Posterior vena cava (tissue), 2 donors: ENCODE measurements at places on chromosomes 2 and 18.

DNA sequence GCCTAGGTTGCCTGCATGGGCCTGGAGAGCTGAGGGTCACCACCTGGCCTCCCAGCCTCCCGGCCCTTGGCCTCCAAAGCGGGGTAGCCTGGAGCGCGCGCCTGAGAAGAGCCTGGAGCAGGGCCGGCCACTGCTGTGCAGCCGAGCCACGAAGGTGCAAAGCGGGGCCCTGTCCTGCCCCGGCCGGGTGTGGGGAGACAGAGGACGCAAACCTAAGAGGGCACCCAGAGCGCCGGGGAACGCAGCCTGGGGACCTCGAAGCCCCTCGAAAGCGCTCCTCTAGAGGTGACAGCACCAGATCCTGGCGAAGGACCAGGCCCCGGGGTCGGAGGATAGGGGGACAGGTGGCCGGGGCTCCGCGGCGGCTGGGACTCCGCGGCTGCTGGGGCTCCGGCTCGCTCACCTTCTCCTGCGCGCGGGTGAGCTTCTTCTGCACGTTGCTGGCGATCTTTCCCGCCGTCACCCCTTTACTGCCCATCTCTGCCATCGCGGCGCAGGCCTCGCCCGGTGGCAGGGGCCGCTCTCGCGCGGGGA, 430 bp downstream of the BIN1 start:
- peak; percentile 86 for DNase-seq

GRCh38 chr2:204791230-204791629, 246.0 kb downstream of the PARD3B start:
- DNase-seq = no peak

DNA sequence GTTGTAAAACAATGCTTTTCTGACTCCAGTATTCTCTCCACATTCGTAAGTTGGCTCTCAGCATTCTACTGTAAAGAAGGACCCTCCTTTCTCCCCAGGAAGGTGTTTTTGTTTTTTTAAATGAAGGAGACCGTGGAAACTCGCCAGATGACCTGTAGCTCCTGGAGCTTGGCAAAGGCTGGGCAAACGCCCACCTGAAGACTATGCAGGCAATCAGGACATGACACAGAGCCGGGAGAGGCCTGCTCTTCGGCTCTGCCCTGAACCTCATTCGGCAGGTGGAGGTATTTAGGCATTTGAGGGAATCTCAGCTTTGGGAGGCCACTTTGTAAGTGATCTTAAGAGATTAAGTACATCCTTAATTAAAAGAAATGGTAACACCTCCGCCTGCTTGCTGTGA, 17.4 kb downstream of the CASP10 start:
- no peak for DNase-seq

- DNase-seq = no peak
Observed at GRCh38 chr2:180291552-180292421, 284.7 kb upstream of the CWC22 start.

DNA sequence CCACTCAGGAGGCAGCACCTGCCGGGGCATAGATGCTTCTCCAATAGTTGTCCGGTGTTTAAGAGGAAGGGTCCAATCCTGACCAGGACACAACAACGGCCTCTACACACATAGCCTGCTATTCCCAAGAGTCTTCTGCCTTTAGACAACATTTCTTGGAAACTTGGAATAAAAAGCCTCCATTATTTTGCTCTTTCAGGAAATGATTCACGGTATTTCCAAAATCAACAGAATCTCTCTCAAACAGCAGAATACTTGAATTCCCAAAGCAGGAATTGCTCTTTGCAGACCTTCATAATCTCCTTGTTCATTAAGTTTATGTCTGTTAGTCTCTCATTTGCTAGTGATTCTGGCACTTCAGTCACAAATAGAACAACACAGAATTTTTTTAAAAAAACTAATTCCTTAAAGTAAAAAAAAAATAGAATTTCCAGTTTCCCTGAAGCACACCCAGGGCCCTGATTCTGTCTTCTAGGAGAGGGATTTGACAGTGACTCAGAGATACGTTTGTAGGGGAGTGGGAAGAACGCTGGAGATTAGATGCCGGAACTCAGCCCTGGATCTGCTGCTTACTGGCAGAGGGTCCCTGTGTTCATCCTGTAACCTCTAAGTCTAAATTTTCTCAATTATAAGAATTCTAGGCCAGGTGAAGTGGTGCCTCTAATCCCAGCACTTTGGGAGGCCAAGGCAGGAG, 74.7 kb downstream of the NAB1 start:
- DNase-seq = no peak

DNA sequence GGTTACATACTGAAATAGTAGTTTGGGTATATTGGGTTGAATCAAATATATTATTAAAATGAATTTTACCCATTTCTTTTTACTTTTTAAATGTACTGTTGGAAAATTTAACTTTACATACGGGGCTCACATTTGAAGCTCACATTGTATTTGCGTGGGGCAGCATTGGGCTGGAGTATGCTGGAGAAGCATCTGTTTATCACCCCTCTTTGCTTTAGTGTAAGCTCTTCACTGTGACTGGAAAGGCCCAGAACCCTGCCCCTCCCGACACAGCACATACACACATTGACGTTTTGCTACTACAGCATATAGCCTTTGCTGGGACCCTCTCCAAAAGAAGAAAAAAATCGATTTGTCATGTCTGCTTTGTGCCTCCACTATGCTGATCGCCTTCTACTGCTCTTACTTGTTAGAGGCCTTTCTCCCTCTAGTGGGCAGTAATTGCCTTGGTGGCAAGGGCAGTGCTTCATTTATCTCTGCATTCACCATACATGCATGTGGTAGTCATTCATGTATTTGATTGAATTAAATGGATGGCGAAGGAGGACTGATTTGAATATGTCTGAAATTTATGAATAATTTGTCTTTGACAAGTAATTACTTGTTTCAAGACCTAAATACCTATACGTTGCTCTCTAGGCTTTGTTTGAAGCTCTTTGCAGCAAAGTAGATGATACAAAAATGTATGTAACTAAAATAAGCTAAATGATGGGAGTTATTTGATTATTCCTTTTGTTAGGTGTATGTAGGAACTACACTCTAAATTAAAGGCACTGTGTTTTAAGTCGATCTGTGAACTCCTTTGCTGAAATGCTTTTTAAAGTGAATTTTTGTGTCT, 37.4 kb downstream of the VAPA start:
- no peak for DNase-seq

DNA sequence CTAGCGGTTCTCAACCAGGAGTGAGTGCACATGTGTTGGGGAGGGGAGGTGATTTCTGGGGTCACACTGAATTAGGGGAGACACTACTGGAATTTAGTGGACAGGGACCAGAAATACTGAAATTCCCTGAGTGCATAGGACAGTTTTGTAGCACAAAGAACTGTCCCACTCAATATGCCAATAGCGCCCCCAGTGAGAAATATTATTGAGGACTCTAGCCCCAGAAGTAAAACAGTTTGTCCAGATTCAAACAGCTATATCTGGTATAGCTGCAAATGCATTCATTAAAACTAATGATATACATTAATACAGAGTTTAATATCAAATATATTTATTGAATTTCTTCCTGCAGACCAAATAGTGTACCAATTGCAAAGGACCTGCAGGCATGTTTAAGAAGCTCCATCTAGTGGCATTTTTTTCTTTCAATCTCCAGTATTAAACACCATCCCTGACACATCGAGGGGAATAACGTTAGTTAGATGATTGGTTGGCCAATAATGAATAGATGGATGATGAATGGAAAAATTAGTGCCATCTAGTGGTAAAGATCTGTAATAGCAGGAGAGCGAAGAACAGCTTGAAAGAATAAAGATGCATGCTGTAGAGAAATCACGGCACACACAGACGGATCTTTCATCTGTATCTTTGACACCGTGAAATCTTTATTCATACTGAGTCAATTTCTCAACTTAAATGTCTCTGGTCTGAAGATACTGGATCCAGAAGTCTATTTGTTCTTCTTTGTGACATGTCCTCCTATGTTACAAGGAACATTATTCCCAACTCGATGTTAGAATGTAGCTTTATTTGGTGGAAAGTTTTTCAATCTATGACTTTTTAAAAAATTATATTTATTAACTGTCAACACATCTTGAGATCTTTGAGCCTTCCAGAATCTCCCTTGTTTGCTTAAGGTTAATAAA, 62.5 kb downstream of the DHRS9 start:
- no peak for DNase-seq

DNA sequence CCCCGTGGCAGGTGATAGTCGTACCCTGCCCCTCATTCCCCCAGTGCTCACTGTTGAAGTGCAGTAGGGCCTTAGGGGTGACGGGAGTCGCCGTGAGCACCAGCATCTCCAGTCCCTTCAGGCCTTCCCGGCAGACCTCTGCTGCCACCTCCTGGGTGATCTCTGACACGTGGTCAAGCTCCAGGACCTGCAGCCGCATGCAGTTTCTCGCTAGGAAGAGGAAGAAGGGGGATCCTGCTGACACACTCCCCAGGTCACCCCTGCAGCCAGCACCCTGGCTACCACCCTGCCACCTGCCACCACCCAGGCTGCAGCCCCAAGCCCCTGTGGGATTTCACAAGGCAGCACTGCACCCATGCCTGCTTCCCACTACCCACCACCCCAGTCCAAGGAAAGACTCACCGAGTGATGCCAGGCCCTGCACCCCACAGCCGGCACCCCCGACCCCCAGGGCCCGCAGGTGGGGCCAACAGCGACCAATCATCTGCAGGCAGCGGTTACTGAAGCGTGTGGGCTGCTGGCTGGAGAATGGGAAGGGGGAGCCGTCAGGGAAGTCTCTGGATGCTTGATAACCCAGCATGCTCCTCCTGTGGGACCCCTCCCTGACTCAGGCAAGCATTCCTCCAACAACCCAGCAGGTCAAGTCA, 23.8 kb downstream of the FBXO41 start:
- DNase-seq = peak; percentile 79

- no peak for DNase-seq
Observed at GRCh38 chr2:146912536-146912935, 932.3 kb upstream of the ACVR2A start.

DNA sequence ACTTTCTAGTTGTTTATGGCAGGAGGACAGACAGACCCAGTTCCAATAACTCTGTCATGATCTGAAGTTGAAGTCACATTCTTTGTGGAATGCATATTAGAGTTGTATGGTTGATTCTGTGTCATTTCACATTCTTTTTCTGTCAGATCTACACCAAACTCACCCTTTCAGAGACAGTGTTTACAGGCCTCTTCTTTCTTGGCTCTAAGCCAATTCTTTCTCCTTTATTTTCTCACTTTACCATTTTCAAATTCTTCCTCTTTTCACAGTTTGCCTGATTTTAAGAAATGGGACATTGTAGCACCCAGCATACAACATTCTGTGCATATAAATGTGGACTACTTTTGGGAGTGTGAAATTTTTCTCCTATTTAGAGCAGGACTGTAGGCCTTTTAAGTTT, 103.7 kb downstream of the CCDC85A start:
- DNase-seq = no peak

DNA sequence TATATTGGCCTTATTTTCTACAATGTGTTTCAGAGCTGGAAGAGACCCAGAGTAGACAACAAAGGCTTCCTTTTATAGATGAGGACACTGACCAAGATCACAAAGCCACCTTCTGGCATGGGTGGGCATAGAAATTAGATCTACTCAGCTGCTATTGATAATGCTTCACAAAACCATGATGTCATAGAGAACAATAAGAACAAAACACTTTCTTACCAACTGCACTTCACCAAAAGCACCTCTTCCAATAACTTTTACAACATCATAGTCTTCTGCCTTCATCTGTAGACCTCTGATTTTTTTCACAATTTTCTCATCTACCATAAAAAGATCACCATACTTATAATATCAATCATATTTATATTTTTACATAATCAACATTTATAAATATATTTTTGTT, 58.1 kb downstream of the ROCK2 start:
- no peak for DNase-seq

- no peak for DNase-seq
Observed at GRCh38 chr2:67346718-67347407, 50.3 kb upstream of the ETAA1 start.

DNA sequence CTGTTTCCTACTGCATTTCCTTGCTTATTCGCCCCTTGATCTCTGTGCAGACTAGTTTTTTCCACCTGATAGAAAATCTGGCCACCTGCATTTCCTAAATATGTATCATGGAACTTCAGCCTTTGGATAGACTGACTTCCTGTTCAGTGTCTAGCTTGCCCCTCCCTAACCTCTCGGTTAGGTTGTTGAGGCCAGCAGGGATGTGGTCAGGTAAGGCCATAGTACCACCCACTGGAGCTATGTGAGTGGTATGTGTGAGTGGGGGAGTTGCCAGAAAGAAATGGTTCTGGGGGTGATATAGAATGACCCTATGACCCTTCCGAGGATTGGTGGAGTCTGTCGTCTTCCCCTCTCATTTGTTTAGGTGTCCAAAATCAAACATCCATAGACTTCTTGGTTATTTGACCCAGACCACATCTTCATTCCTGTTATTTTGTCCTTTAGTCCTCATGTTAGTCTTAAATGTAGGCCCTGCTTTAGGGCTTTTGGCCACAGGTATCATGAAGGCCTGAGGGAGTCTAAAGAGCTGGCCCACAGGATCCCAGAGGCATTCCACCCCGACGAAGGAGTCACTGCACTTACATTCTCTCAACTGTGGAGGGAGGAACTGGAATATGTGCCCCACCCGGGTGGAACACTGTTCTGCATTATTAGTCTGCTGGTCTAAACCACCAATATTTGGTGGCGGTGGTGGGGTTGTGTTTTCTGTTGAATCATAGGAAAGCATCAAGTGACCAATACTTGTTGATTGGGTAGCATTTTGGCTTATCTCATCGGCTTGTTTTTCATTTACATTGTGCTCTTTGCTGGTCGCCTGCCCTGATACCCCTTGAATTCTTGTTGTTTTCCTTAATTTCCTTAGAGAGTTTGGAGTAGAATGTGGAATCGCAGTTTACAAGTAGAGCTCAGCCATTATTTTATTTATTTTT, 21.9 kb downstream of the CAB39 start:
- DNase-seq = no peak

GRCh38 chr2:189411860-189412259, 29.4 kb upstream of the WDR75 start:
- DNase-seq = no peak

- no peak for DNase-seq
Observed at GRCh38 chr2:47024046-47024445, 108.4 kb upstream of the MCFD2 start.

GRCh38 chr18:59876310-59876626, 23.5 kb upstream of the PMAIP1 start:
- no peak for DNase-seq

GRCh38 chr2:230502593-230502992, 86.6 kb downstream of the SP100 start:
- no peak for DNase-seq

DNA sequence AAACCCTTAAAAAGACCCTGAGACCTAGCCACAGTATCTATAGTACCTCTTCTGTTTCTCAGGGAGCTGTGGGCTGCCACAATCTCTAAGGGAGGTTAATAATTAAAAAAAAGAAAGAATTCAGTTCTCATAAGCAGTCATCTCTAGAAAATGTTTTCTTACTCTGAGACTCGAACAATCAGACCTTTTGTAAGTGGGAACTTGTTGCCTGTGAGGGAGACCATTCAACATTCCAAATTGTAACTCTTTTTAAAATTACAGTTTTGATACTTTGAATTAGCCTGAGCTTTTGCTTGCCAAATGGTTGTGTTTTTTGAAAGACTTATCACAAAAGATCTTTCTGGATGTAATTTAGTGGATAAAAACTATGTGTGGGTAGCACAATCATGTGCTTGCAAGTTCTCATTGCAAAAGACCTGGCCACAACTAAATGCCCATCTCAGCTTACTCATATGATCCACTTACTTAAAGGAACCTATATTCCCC, 33.3 kb downstream of the IL1R2 start:
- no peak for DNase-seq
